ENCODE measurements at places on chromosomes 13 and 19.

DNA sequence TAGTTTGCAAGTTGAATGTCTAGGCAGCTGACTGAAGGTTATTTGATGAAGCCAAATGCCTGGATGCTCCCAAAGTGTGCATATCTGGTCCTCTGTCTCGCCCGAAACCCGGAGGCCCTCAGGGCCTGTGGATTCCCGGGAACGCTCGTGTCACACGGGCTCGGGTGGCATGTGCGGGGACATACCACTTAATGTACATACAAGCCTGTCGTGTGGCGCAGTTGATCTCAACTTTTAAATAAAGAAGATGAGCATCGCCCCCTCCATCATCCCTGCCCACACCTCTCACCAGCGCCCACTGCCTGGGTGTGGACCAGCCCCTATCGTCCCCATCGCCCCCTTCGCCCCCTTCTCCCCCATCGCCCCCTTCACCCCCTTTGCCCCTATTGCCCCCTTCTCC is 33.9 kb downstream of the ATP11A start:
- no peak for DNase-seq

- no peak for DNase-seq
These were observed 26.9 kb downstream of the CDK8 start for GRCh38 chr13:26280822-26281221.

- DNase-seq, result peak; percentile 64
These were observed 131.8 kb downstream of the KCTD12 start for GRCh38 chr13:76754414-76754813.

GRCh38 chr19:3125900-3126524 is 9.8 kb upstream of the GNA15 start:
- peak; percentile 31 for DNase-seq

GRCh38 chr19:57786286-57786685 is 16.8 kb downstream of the ZNF586 start:
- DNase-seq, result no peak

DNA sequence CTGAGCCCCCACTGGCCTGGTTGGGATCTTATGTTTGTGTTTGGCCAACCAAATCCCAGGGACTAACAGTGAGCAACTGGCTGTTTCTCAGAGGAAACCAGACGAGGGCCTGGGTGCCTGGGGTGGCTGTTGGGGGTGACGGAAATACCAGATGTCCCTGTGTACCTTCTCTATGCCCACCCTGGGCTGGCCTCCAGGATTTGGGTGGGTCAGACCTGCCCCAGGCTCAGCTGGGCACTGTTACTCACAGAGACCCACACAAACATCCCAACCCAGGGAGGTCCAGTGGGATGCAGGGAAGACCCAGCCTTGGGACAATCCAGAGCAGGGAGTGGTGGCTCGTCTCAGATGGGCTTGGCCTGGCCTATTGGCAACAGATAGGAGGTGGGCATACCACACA is 8.8 kb downstream of the ZSCAN22 start:
- no peak for DNase-seq

GRCh38 chr13:75372517-75372916 is 109.5 kb downstream of the TBC1D4 start:
- peak; percentile 69 for DNase-seq

- no peak for DNase-seq
These were observed 2.7 kb downstream of the MAB21L1 start for GRCh38 chr13:35473802-35474201.

DNA sequence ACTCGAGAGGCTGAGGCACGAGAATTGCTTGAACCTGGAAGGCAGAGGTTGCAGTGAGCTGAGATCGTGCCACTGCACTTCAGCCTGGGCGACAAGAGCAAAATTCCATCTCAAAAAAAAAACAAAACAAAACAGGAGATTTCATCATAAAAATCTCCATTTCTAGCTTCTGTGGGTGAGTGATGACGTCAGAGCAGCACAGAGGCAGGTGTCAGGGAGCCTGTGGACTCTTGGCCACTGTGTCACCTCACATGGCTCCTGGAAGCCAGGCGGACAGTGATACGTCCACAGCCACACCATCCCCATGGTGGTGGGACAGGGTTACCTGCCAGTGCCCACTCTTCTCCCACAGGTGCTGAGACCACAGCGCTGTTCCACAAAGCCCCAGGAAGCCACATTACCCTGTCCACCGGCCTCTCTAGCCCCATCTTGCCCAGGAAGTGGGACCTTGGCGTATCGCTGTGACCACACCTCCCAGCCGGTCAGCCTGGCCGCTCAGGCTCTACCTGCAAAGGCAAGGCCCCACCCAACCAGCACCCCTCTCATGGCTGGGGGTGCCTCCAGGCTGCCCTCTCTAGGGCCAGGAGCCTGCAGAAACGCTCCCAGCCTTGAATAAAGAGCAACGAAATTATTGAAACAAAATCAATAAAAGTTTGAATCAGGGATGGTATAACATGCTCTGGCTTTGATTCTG is 2.5 kb upstream of the FXYD3 start:
- DNase-seq, result no peak

DNA sequence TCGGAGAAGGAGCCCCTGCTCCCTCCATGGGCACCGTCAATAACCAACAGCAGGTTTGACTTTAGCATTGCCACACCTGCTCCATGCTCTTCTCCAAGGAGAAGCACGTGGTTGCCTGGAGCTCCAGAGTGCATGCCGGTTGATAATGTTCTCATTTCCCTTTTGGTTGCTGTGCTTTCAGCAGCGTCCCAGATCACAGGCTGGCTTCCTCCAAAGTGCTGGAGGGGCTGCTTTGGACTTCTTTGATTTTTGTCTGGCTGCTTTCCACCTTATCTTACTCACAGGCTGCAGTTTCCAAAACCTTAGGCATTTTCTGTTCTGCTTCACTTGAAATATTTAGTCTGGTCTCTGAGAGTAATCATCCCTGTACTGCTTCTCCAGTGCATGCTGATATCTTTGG is 123.8 kb upstream of the IRS2 start:
- no peak for DNase-seq

DNA sequence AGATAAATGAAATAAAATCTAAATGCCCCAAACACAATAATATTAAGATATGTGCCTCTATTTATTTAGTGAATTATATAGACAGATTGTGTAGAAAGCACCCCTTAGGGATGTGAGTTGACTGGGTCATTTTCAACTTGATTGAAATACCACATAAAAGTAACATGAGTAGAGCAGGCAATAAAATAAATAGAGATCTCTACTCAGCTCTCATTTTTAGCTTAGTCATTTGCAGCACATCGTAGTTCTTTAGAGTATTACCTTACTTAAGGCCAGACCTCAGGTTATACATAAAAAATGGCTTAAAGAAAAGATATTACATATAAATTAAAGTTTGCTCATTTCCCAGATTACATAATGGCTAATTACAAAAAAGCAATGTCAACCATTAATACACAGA is 1525.6 kb upstream of the PRR20A start:
- no peak for DNase-seq

DNA sequence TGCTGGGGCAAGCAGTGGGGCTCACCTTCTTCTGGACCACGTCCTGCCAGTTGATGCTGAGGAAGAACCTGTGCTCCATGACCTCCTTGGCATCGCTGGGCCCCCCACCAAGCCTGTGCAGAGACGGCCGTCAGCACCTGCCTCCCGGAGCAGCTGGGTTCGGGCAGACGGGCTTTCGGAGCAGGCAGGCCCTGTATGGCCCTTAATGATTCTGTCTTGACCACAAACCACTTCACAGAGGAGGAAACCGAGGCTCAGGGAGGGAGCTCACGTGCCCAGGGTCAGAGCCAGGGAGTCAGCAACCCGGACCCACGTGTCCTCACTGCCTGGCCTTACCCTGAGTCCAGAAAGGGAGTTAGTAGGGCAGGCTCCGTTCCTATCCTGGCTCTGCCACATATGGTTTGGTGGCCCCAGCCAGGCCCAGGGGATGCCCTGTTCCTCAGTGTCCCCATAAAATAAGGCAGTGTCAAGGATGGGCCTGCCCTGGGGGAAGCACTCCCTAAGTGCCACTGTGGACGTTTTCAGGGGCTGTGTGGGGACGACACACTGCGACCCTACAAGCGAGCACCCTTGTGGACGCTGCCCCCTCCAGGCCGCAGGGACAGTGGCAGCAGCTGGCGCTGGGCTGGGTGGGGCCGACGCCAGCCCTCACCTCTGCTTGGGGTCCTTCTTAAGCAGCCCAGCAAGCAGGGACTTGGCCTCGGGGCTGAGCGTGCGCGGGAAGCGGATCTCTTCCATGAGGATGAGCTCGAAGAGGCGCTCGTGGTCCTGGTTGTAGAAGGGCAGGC is 8.9 kb upstream of the CCNP start:
- no peak for DNase-seq

DNA sequence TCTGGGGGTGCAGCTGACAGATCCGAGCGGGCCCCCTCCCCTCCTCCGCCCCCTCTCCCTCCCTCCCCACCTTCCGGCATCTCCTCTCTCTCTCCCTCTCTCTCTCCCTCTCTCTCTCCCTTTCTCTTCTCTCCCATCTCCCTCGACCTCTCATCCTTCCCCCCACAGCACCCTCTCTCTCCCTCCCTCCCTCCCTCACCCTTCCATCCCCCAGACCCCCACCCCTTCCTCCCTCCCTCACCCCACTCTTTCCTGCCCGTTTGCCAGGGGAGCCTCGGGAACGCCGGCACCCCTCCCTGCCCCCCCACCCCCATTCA is 666 bp downstream of the CELF5 start:
- DNase-seq, result no peak

DNA sequence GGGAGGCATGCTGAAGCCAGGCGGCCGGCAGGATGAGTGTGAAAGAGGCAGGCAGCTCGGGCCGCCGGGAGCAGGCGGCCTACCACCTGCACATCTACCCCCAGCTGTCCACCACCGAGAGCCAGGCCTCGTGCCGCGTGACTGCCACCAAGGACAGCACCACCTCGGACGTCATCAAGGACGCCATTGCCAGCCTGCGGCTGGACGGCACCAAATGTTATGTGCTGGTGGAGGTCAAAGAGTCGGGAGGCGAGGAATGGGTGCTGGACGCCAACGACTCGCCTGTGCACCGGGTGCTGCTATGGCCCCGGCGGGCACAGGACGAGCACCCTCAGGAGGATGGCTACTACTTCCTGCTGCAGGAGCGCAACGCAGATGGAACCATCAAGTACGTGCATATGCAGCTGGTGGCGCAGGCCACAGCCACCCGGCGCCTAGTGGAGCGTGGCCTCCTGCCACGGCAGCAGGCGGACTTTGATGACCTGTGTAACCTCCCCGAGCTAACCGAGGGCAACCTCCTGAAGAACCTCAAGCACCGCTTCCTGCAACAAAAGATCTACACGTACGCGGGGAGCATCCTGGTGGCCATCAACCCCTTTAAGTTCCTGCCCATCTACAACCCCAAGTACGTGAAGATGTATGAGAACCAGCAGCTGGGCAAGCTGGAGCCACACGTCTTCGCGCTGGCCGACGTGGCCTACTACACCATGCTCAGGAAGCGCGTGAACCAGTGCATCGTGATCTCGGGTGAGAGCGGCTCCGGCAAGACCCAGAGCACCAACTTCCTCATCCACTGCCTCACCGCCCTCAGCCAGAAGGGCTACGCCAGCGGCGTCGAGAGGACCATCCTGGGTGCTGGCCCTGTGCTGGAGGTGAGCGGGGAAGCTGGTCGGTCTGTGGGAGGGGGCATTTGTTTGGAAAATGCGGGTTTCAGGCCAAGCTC is 26.4 kb downstream of the MYO9B start:
- DNase-seq, result no peak

- DNase-seq, result no peak
These were observed 4.9 kb downstream of the NAPA start for GRCh38 chr19:47509973-47510372.

- DNase-seq, result peak; percentile 93
These were observed 9.1 kb upstream of the PNMA8A start for GRCh38 chr19:46480415-46480814.

GRCh38 chr13:74336546-74336945 is 202.3 kb upstream of the KLF12 start:
- DNase-seq, result no peak

GRCh38 chr13:99913167-99913566 is 58.4 kb downstream of the ZIC5 start:
- DNase-seq, result no peak

DNA sequence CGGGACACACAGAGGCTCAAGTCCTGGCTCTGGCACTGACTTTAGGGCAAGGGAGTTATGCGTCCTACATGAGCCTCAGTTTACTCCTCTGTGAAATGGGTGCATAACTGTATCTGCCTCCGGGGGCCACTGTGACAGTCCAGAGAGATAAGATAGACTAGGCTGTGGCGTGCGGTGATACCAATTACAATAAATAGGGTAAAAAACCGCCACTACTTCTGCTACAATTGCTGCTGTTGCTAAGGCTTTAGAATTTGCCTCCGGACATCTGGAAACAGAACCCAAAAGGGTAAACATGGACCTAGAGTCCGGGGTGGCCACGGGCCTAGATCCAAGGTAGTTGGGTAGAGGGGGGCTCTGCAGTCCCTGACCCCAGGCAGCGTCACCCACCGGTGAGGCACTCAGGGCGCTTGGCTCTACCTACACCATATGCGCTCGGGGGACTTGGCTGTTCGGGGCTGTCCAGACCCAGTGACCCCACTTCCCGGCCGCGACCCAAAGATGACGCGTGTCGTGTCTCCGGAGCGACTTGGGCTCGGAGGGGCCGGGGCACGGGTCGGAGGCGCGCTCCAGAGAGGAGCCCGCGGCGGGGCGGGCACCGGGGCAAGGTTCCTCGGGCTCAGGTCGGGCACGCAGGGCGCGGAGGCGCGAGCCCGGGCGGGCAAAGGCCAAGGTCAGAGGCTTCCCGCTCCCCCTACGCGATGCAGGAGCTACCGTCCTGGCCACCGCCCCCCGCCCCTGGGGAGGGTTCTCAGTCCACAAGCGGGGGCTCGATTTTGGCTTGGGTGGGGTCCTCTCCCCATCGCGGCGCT is 1.1 kb downstream of the INSR start:
- no peak for DNase-seq

GRCh38 chr13:98529171-98529570 is 47.7 kb downstream of the STK24 start:
- DNase-seq, result no peak

DNA sequence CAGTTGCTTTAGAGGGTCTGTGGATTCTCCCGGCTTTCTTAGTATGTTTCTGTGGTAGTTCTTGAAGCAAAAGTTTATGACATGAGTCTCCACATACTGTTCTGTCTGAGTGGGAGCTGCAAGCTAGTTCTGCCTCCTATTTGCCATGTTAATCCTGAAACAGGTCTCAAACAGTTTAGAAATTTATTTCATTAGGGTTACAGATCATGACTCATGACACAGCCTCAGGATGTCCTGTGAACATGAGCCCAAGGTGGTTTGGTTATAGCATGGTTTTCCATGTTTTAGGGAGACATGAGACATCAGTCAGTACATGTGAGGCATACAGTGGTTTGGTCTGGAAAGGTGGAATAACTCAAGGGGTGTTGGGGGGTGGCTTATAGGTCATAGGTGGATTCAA is 77.5 kb downstream of the FNDC3A start:
- DNase-seq, result no peak

Data from fibroblast of villous mesenchyme (primary cell).